ENCODE measurements at places on chromosomes 13 and 19.

- peak; percentile 95 for DNase-seq
These were observed at the start of gene HAUS5 for GRCh38 chr19:35612559-35613321. TSS of gene HAUS5 (plus strand) at chr19:35612735. CDS start at chr19:35612795, 60 bp downstream.

DNA sequence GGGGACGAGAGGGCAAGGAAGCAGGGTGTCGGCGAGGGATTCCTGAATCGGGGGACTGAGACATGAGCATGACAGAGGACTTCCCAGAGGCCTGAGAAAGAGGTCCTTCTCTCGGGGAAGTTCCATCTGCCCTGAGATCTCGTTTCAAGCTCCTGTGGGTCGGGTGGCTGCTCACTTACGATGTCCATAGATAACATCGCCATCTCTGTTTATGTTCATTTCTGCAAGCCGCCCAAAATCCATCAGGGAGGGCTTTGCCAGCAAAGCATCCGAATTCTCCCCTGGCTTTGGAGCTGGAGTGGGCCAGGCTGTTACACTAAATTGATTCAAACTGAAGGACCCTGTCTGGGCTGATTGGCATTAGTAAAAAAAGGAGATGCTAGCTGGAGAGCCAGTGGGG, 5.9 kb downstream of the DMKN start:
- DNase-seq: no peak

- DNase-seq: no peak
These were observed at the start of gene ATP8A2 for GRCh38 chr13:25371875-25372283. TSS of gene ATP8A2 (plus strand) at chr13:25371974. CDS start at chr13:25372213, 239 bp downstream.

DNA sequence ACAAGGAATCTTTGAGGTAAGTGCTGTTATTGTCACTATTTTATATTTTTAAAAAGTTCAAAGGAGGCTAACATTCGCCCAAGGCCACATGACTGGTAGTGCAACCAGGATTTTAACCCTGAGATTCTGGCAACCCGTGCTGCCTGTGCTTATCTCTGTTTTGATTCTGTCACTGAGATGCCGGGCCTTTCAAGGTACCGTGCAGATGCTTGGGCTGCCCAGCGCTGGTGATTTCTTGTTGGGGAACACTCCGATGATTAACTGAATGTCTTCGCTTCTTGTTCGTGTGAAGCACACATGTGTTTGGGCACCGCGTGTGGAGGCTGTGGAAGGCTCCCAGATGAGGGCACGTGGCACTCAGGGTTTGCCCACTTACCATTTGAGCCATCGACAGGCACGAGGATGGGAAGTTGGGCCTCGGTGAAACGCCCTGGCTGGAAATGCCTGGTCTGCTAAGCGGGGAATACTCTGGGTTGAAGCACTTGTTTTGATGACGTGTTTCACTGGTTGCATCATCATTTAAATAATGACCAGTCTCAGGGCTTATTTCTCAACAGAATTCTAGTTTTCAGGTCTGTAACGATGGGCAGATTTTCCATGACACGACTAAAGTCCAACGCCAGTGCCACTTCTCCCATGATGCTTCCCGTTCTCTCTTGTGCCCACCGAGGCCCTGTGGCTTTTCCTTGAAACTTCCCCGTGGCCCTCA, 392.7 kb downstream of the FGF9 start:
- DNase-seq: no peak

- no peak for DNase-seq
These were observed 53.1 kb downstream of the PCDH20 start for GRCh38 chr13:61362522-61362921.

DNA sequence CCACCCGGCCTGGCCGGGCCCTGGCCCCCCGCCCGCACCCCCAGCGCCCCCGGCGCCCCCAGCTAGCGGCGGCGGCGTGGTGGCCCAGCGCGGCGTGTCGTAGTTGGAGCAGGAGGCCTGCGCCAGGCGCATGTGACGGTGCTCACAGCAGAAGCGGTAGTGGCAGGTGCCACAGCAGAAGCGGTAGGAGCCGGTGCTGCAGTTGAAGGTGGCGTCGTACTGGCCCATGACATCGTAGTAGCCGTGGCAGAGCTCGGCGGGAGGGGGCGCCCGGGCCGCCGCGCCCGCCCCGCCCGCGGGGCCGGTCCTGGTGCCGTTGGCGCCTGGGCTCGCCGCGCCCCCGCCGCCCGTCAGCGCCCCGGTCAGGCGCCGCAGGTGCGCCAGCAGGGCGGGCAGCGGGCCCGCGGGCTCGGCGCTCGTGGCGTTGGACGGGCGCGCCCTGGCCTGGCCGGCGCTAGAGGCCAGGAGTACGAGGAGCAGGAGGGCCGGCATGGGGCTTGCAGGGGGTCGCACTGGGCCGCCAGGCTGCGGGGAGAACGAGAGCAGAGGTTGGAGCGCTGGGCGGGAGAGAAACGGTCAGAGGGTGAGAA, 633 bp downstream of the SHISA7 start:
- DNase-seq: no peak
